ENCODE measurements at places on chromosomes 3 and 15. TPM values are rescaled to one million over a fixed set of nuclear protein-coding genes. Genes with fewer than 3 reads are reported as not detected.
A peak's percentile ranks its signal among the peaks of the same experiment; 100 is the strongest.

HYAL1 gene
- not detected for total RNA-seq

TM4SF18 gene
- not detected for total RNA-seq

CYP1A1 gene
- total RNA-seq, result 4.9 TPM

NR1D2 gene
- total RNA-seq, result 4.8 TPM

ARL14 gene
- not detected for total RNA-seq

SERINC4 gene
- 0.08 TPM for total RNA-seq

TRMT10C gene
- 85.3 TPM for total RNA-seq

GRCh38 chr3:102449341-102449740, 14.5 kb downstream of the ZPLD1 start:
- no peaks in the 10 kb centered on the region for H3K4me1 ChIP-seq
- no peaks in the 10 kb centered on the region for H3K27me3 ChIP-seq
- H3K36me3 ChIP-seq, result no peaks in the 10 kb centered on the region

- no peak overlapping the region for H3K4me3 ChIP-seq
- no peak overlapping the region for H3K27ac ChIP-seq
- H3K4me1 ChIP-seq, result no peaks in the 10 kb centered on the region
These were observed 97.8 kb downstream of the LARS2 start for GRCh38 chr3:45486136-45486535.

- no peak for DNase-seq
- no peaks in the 10 kb centered on the region for H3K36me3 ChIP-seq
- H3K27me3 ChIP-seq, result no peaks in the 10 kb centered on the region
- H3K27ac ChIP-seq, result no peak overlapping the region
These were observed 146.8 kb downstream of the PCCB start for GRCh38 chr3:136396916-136397315.

GRCh38 chr15:101489237-101489598, 289 bp downstream of the PCSK6 start:
- peaks cover 10% of the 10 kb centered on the region for H3K4me1 ChIP-seq
- no peak overlapping the region for H3K4me3 ChIP-seq
- peaks cover 58% of the 10 kb centered on the region for H3K27me3 ChIP-seq
- H3K27ac ChIP-seq, result no peak overlapping the region

DNA sequence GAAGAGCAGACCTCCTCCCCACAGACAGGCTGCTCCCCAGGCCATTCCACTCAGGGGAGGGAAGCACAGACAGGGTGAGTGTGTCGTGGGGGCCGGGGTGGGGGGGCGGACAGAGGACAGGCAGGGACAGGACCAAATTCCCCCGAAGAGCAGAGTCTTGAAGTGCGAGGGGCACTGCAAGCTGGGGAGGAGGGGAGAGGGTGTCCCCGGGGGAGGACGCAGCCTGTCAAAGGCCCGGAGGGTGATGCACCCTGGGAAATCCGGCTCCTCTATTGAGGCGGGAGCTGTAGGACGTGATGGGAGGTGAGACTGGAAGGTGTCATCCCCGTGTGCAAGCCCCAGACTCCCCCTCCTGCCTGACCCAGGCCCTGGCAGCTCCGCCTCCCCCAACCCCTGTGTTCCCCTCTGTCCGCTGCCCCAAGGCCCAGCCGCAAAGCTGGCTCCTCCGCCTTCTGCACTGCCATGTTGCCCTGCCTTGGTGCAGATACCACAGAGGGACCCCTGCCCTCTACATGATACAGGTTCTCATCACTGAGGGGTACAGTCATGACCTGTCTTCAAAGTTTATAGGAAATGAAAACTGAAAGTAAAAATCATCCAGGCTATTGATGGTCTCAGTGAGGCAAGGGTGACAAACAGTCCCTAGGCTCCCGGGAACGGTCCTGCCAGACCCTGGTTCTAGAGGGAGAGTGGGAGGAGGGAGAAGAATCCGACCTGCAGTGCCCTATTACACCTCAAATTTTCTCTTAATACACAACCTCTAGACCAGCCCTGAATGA, 76.3 kb upstream of the IQSEC1 start:
- peaks cover 8% of the 10 kb centered on the region for H3K4me1 ChIP-seq
- no peaks in the 10 kb centered on the region for H3K27me3 ChIP-seq
- peak overlapping the region; percentile 25 for H3K4me3 ChIP-seq
- no peaks in the 10 kb centered on the region for H3K36me3 ChIP-seq
- H3K27ac ChIP-seq, result peak overlapping the region; percentile 90
- no peak for DNase-seq

GRCh38 chr3:146814601-146815315, 209.6 kb upstream of the PLSCR5 start:
- no peaks in the 10 kb centered on the region for H3K36me3 ChIP-seq
- no peak overlapping the region for H3K4me3 ChIP-seq
- no peak overlapping the region for H3K27ac ChIP-seq
- no peaks in the 10 kb centered on the region for H3K27me3 ChIP-seq
- H3K4me1 ChIP-seq, result no peaks in the 10 kb centered on the region

- H3K27ac ChIP-seq, result no peak overlapping the region
- H3K4me1 ChIP-seq, result no peaks in the 10 kb centered on the region
- no peak overlapping the region for H3K4me3 ChIP-seq
These were observed 38.6 kb downstream of the ACSBG1 start for GRCh38 chr15:78195735-78196201.

DNA sequence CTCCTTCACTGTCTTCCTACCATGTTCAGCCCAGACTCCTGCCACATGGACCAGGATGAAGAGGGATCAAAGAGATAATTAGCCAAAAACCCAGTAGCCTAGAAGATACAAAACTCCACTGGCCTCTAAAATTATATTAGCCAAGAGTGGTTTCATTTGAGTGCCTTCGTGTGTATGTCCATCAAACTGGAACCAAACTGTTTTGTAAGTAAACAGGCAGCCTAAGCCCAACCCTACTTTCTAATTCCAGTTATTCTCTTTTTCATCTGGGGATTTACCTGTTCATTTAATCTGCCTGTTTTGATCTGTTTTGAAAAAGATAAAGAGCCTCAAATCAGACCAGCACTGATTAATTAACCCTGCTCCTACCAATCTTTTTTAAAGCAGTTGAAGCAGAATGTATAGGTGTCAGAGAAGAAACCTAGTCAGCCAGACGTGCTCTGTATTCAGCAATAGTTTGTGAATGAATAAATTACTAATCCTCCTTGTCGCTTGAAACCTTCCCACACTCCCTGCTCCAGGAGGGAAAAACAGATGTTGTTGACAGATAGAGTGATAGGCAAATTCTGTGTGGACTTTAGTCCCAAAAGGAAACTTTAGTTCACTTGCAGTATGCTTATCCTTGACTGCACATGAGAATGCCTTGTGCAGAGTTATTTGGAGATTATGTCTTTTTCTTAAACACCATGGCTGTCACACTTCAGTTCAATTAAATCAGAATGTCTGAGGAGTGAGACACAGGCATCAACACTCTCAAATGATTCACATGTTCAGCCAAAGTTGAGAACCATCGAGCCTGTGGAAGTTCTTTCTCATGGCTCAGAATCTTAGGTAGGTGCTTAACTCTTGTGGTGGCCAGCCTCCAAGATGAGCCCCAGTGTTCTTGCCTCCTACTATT, 55.5 kb upstream of the ZBED2 start:
- H3K27me3 ChIP-seq, result no peaks in the 10 kb centered on the region
- no peak overlapping the region for H3K27ac ChIP-seq
- no peak overlapping the region for H3K4me3 ChIP-seq
- H3K4me1 ChIP-seq, result peaks cover 7% of the 10 kb centered on the region
- DNase-seq, result no peak
- H3K36me3 ChIP-seq, result peaks cover 57% of the 10 kb centered on the region

DNA sequence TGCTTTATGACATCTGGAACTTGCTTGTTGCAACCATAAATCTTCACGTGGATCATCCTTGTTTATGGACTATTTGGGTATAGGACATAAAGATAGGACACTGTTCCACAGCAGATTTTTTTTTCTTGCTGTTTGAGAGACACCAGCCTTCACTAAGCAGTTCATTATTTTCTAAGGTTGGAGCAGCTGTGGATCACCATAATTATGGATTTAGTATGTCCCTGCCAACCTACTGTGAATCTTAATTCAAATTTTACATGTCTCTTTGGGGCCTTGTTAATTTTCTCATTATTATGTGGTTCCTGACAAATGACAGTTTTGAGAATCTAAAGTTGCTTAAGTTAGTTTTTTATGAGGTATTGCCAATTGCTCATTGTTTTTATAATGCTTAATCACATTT, 161.2 kb downstream of the B3GALNT1 start:
- no peak overlapping the region for H3K27ac ChIP-seq
- peaks cover 4% of the 10 kb centered on the region for H3K4me1 ChIP-seq
- DNase-seq, result no peak
- H3K36me3 ChIP-seq, result no peaks in the 10 kb centered on the region

GRCh38 chr3:26838026-26838425, 215.5 kb downstream of the LRRC3B start:
- H3K27me3 ChIP-seq, result no peaks in the 10 kb centered on the region
- no peak overlapping the region for H3K4me3 ChIP-seq

GRCh38 chr3:156898296-156898880, 72.2 kb downstream of the LEKR1 start:
- DNase-seq, result no peak
- no peaks in the 10 kb centered on the region for H3K27me3 ChIP-seq
- H3K27ac ChIP-seq, result no peak overlapping the region
- peaks cover 6% of the 10 kb centered on the region for H3K36me3 ChIP-seq
- H3K4me3 ChIP-seq, result no peak overlapping the region

- DNase-seq, result no peak
- peaks cover 15% of the 10 kb centered on the region for H3K36me3 ChIP-seq
- H3K27me3 ChIP-seq, result no peaks in the 10 kb centered on the region
- H3K4me3 ChIP-seq, result no peak overlapping the region
These were observed 359.6 kb downstream of the SHQ1 start for GRCh38 chr3:72488738-72489035.

DNA sequence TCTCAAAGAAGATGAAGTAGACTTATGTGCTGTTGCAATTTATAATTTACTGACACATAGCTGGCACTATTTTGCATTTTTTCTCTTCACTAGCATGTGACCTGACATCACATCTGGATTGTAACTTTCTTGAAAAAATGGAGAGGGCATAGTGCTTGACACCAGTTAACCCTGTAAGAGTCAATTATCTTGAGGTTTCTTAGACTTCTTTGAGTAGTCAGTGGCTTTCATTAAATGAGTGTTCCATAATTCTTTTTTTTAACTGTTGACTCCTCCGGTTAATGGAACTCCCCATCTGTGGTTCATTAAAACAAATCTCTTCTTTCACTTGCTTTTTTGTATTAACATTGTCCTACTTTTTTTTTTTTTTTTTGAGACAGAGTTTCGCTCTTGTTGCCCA, 16.9 kb upstream of the PRKCI start:
- H3K36me3 ChIP-seq, result no peaks in the 10 kb centered on the region
- DNase-seq, result no peak
- no peak overlapping the region for H3K27ac ChIP-seq
- H3K4me1 ChIP-seq, result no peaks in the 10 kb centered on the region

- H3K27ac ChIP-seq, result no peak overlapping the region
- DNase-seq, result no peak
- no peaks in the 10 kb centered on the region for H3K27me3 ChIP-seq
These were observed 371.9 kb upstream of the RARB start for GRCh38 chr3:25056036-25056755.

DNA sequence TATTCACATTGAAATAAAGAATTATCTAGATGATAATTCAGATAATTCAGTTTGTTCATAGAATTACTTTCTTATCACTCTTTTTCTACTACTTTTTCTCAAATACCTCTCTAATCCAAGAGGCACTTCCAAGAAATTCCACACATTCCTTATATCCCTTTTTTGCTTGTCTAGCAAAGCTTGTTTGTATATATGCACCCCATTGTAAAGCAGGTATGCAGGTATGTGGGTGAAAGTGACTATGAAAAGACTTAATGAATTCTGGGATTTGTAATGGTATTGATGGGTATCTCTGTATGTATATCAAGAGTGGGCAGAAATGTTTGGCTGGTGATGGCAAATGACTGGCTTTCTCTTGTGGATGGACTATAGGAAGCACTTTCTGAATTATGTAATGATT, 94.1 kb upstream of the FGF7 start:
- H3K27me3 ChIP-seq, result no peaks in the 10 kb centered on the region
- no peak overlapping the region for H3K27ac ChIP-seq
- H3K4me3 ChIP-seq, result no peak overlapping the region
- no peak for DNase-seq
- H3K36me3 ChIP-seq, result peaks cover 3% of the 10 kb centered on the region
- H3K4me1 ChIP-seq, result no peaks in the 10 kb centered on the region

DNA sequence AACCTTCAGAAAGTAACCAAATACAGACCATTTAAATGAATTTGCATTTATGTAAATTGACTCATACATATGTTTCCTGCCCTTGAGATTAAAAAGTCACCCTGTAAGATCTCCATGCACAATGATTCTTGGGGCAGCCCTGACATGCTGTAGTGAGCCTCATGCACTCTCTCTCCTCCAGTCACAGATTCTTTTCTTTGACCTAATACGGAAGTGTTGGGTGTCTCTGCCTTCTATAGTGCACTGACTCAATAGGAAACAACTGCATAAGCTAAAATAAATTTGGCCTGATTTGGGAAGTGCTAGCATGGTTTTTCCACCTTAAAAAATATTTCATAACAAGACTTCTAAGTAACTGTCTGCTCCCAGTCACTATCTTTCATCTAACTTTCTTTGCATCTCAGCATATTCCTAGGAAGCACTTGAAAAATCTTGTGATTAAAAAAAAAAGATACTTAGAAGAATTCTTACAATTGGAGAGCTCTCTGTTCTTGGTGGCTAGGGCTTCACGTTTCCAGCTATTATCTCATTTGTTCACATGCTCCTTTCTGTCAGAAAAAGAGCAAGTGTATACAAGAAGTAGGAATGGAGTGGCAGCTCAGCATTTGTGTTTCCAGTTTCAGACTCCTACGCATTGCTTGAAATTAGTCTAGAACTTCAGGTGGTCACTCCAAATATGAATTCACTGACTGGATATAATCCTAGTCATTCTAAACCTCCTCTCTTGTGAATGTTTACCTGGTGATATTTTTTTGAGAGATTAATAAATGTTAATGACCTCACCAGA, 207.9 kb upstream of the COL8A1 start:
- H3K36me3 ChIP-seq, result no peaks in the 10 kb centered on the region
- no peak overlapping the region for H3K4me3 ChIP-seq
- no peak for DNase-seq
- no peaks in the 10 kb centered on the region for H3K4me1 ChIP-seq

DNA sequence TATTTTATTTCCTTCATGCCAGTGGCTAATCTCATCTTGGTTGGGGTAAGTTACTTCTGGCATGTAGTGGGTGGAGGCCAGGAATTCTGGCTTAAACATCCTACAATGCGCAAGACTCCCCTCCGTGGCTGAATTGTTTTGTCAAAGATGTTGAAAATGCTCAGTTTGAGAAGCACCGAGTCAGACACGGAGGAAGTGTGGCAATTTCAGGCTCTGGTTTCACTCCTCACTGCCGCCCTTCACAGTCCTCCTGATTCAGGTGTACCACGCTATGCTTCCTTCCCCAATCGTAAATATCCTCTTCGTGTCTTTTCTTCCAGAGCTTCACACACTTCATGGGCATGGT, 150.7 kb downstream of the OPA1 start:
- H3K4me3 ChIP-seq, result peak overlapping the region; percentile 44
- no peak overlapping the region for H3K27ac ChIP-seq
- DNase-seq, result no peak
- peaks cover 8% of the 10 kb centered on the region for H3K4me1 ChIP-seq

GRCh38 chr15:31560643-31561042, 234.0 kb downstream of the KLF13 start:
- H3K4me3 ChIP-seq, result no peak overlapping the region
- peaks cover 4% of the 10 kb centered on the region for H3K27me3 ChIP-seq
- DNase-seq, result no peak
- H3K4me1 ChIP-seq, result no peaks in the 10 kb centered on the region
